ENCODE measurements at places on chromosomes 2 and 18.

DNA sequence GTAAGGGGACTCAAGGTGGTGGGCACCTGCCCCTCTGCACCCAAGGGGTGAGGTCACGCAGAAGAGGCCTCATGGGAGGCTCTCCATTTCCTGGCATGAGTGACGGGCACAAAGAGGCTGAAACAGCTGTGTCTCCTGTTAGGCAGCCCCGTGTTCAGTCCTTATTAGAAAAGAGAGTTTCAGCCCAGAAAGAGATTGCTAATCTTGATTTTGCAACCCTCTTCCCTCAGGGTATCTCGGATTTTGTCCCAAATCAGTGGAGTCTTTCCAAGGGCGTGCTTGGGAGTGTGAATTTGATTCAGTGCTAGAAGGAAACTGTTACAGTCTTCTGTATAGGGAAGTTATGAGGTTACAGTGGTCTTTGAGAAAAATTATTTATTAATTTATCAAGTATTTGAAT, 10.4 kb downstream of the TNFRSF11A start:
- no peak for DNase-seq

DNA sequence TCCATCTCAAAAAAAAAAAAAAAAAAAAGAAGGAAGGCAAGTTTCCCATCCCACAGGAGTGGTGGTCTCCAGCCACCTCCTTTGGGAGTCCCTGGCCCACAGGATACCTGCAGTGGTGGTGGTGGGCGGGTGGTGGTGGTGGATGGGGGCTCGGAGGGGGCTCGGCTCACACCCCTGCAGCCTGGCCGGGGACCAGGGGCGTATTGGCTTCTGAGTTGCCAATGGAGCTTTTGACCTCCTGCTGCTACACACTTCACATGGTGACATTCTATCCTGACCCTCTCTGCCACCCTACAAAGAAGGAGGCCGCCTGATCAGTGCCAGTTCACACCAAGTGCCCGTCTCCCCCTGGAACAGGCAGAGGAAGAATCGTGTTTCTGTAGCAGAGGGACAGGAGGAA, 119.6 kb downstream of the NFATC1 start:
- DNase-seq = no peak

DNA sequence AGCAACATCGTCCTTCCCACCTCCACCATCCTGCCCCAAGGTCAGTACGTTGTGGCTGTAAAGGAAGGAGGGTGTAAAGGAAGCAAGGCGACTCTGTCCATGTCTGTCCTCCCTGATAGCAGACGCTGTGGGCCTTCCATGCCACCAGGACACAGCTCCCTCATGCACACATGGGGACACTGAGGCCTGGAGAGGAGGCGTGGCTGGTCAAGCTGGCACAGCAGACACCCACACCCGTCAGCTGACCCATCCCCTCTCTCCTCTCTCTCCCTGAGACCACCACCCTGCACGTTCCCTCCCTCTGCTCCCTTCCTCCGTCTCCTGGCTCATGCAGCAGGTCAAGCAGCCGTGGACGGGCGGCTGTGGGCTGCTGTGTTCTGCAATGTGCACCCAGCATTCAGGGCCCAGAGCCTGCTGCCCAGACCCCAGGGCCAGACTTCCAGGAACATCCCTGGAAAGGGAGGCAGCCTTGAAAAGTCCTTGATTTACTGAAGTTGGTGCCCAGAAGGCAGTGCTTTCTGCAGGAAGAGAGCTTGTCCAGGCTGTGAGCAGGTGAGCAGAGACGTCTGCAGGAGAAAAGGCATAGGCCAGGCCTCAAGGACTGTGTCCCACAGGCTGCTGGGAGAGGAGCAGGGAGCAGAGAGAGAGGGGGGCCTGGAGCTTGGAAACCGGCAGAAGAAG, 133.6 kb downstream of the DDX1 start:
- DNase-seq = no peak

DNA sequence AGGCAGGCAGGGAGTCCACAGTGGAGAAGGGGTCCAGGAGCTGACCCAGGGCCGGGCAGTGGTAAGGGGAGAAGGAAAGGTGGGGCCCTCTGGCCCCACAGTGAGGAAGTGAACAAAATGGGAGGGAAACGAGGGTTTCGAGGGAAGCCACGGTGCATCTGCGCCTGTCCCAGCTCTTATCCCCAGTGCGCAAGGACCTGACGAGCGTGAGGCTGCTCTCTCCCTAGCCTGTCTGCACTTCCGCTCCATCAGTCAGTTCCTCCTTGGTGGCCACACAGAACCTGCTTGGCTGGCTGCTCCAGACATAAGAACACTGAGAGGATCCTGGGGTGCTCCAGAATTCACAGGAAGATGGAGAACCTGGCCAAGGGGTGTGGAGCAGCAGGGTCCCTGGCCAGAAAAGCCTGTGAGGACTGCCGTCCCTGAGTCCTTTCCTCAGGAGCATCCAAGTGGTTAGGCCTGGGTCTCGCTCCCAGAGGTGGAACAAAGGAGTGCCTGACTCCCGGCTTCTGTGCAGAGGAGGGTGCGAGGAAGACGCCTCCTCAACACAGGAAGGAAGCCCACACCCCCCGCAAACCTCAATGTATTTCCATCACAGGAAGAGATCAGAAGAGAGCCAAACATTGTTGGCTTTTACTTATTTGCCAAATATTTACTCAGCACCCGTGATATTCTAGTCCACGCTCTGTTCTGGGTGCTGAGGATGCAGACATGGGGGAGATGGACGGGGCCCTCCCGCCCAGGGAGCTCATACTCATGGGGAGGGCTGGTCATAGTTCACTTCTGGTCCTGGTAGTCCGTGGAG, 43.7 kb upstream of the SEMA4C start:
- DNase-seq = peak; percentile 51

- DNase-seq = no peak
Observed at GRCh38 chr2:163637871-163638270, 97.9 kb downstream of the FIGN start.

- DNase-seq = no peak
Observed at GRCh38 chr18:27636576-27637085, 451.5 kb upstream of the CHST9 start.

- DNase-seq = no peak
Observed at GRCh38 chr2:9508931-9509330, 34.6 kb downstream of the IAH1 start.

DNA sequence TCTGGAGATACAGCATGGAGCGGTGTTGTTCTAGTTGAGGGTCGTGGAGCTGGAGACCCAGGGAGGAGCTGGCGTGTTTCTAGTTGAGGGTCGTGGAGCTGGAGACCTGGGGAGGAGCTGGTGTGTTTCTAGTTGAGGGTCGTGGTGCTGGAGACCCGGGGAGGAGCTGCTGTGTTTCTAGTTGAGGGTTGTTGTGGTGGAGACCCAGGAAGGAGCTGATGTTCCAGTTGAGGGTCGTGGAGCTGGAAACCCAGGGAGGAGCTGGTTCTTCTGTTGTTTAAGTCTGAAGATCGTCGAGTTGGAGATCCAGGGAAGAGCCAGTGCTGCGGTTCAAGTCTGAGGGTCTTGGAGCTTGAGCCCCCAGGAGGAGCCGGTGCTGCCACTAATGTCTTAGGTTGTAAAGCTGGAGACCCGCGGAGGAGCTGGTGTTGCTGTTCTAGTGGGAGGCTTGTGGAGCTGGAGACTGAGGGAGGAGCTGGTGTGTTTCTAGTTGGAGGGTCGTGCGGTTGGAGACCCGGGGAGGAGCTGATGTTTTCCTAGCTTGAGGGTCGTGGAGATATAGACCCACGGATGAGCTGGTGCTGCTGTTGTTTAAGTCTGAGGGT, 155.3 kb downstream of the RTP5 start:
- DNase-seq = no peak

DNA sequence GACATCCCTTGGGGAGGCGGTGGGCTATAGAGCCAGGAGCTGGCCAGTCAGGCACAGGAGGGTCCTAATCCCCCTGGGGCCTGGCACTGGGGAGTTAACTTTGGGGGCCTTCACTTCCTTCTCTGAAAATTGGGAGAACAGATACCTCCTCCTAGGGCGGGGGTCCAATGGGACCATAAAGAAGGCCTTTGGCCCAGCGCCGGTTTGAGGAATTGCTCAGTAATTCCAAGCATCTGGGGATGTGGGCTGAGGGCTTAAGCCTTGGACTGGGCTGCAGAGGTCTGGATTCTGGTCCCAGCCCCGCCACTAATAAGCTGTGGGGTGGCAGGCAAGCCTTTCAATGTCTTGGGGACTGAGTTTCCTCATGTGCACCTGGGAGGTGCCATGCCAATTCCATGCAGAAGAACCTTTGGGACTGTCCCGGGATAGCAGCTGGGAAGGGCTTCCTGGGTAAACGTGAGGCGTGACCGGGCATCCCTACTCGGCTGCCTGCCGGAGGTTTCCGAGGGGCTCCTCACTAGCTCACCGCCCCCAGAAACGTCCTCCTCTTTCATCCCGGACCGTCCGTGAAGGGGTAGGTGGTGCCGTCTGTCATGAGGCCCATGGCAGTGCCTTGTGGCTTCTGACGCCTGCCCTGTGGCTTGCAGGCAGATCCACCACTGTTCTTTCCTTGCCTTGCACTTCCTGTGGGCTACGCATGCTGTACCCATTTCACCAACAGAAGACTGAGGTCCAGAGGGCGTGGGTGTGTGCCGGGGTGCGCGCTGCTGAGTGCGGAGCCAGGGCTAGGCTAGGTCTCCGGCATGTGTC, 67.4 kb upstream of the HPCAL1 start:
- DNase-seq = no peak

DNA sequence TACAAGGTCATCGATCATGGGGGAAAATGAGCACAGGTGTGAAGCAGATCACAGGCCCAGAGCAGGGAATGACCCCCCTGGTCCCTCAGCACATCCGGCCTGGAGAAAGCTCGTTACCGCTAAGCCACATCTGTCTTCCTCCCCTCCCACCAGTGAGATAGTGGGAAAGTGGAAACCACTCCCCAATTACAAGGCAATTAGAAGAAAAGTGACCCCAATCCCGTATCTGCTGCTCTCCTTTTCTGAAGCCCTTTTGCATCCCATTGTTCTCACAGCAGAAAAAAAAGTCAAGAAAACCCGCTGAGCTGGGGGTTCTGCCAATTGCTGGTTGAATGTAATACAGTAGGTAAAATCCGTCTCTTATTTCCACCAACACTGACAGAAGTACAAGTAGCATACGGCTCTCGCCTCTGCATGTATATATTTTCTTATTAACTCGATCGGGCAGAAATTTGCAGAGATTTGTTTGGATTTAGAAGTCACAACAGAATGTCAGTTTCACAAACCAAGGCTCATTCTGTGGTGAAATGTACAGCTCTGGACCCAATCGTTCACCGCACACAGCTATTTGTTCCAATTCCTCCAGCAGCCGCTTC, 287.0 kb downstream of the TCF4 start:
- DNase-seq = no peak

GRCh38 chr2:9085353-9085752, 81.9 kb upstream of the MBOAT2 start:
- DNase-seq = no peak

GRCh38 chr2:41475959-41476358, 571.9 kb upstream of the PKDCC start:
- DNase-seq = no peak

DNA sequence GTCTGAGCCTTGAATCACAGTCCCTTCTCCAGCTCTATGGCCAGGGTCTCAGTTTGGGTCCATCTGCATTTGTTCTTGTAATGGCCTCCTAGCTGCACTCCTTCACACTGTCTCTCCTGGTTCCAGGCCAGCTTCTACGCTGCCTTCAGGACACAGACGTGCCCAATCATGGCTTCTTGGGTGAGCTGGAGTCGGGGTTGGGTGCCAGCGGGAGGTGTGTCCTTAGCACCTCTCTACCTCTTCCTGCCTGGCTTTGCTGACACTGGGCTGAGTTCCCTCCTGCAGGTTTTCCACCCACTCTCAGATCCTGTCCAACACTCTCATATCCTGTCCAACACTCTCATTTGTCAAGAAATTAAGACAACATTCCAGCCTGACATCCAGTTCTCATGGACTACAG, 9.6 kb downstream of the TRPM8 start:
- DNase-seq = no peak

DNA sequence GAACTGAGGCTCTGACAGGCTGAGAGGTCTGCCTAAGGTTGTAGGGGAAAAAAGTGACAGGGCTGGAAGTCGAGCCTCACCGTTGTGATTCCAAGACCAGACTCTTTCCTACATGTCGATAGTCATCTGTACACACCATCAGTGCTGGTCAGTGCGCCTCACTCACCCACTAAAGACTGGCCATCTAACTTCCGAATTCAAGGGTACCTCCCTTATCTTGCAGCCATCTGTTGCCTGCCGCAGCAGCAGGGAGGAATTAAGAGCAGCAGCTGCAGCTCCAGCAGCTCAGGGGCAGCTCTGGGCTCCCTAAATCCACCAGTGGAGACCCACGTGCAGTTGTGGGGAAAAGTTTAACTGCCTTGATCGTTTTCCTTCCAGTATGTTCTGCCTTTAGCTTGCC, 32.6 kb upstream of the GPR39 start:
- DNase-seq = no peak

- no peak for DNase-seq
Observed at GRCh38 chr18:49048396-49049020, 97.7 kb upstream of the SMAD7 start.

GRCh38 chr2:219595256-219595655, 2.4 kb upstream of the STK11IP start:
- no peak for DNase-seq

- no peak for DNase-seq
Observed at GRCh38 chr2:200695601-200696000, 109.8 kb downstream of the AOX1 start.

- DNase-seq = no peak
Observed at GRCh38 chr2:13662055-13662454, 945.3 kb downstream of the TRIB2 start.

- no peak for DNase-seq
Observed at GRCh38 chr2:170180031-170180566, 2.2 kb downstream of the MYO3B start.

DNA sequence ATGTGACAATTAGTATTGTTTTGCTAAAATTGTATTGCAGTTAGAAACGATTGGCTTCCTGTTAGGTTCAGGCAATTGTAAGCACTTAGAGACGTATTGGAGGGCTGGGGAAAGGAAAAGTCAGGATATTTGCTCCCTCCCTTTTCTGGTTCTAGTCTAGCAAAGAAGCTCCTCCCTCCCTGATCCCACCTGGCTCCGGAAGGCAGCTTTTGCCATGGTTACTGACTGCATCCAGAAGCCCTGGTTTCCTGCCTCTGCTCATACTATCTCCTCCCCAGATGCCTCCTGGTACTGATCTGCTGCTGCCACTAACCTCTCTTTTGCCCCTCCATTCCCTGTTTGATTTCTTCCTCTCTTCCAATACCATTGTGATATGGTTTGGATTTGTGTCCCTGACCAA, 275.9 kb downstream of the MREG start:
- no peak for DNase-seq

DNA sequence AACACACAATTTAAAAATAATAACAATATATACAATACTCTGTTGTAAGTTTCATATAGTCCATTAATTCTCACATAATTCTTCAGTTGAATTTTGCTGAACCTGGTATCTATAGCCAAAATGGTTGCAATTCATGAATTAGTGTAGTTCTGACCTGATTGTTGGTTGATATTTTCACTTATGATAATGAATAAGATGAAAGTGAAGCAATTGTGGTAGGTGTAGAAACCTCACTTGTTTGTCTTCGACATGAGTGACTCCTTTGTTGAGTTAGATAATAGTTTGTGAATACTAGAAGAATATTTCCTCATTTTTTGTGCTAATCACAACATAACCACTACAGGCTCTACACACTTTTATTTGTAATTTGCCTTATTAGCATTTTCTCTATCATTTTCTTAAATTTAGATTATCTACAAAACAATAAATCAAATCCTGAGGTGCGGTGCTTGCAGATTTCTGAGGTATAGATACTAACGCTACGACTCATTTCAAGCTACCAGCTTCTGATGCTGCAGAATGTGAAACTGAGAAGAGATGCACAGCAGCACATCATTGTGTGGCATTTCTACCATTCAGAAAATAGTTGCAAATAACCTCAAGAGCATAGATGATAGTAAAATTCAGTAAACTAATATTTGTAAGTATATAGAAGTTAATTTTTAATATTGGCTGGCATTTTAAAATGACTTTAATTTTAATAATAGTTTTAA, 117.9 kb downstream of the KCNH7 start:
- DNase-seq = no peak
